ENCODE measurements at places on chromosomes 3 and 15.
A peak's percentile ranks its signal among the peaks of the same experiment; 100 is the strongest.

DNA sequence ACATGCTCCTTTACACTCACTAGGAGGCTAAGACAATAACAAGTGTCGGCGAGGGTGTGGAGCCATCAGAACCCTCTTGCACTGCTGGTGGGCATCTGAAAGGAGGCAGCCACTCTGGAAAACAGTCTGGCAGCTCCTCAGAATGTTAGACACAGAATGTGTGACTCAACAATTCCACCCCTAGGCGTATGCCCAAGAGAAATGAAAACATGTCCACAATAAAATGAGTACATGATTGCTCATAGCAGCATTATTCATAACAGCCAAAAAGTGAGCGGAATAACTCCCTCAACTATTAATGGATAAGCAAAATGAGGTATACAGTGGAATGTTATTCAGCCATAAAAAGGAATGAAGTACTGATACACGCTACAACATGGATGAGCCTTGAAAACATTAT is 57.8 kb downstream of the WNT7A start:
- no peak for DNase-seq

DNA sequence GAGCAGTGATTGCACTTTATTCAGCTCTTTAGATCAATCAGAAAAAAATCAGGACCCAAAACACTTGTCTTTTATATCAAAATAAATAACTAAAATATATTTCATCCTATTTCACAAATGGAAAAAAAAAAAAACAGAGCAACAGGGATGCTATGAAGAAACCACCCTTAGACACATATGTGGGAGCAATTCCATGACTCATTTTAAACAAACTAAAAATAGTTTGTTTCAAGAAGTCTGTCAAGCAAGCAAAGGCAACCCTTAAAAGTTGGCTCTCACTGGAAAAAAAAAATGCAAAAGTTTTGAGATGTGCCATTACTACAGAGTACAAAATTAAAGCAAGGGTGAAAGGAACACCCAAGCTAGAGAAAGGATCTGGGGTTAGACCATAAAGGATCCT is 5.7 kb downstream of the ATP13A3 start:
- peak; percentile 32 for DNase-seq

DNA sequence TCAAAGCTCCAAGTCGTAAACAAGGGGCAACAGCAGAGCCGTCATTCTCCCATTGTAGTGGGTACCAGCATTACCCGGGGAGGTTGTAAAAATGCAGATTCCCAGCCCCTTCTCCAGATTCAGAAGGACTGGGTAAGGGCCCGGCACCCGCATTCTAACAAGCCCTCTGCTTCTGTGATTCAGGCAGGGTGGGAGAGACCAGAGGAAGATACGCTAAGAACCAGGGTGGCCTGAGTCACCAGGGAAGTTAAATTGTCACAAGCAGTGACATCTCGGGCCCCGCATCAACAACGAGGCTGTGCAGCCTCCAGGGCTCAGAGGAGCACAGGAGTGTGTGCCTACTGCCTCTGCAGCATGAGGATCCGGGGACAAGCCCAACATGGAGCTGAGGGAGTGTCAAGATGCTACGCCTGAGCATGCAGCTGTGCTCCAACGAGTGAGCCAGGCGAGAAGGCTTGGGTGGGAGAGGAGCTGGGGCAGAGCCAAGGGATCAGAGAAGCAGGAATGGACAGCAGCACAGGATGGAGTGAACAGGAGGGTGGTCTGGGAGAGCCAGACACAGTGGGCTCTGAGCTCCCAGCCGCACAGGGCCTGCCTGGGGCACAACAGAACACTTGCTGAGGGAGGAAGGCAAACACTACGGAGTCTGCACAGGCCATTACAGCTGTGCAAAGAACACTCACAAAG is 68.5 kb downstream of the CPN2 start:
- DNase-seq = no peak

DNA sequence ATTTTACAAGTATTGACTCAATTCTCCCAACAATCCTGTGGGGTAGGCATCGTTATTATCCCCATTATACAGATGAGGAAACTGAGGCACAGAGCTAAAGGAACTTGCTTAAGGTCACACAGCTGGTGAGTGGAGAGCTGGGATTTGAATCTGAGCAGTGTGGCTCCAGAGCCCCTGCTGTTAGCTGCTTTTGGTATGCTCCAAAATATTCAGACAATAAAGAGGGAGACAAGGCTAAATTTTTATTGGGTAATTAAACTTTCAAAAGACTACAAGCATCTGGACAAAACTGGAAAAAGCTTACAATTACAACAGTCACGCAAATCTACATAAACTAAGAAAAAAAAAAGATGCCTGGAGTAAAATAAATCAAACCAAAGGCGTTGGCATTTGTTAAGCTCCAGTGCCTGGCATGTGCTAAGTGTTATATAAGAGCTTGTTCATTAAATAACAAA is 27.7 kb downstream of the CCDC13 start:
- no peak for DNase-seq

GRCh38 chr3:94082391-94082937 is 19.6 kb downstream of the NSUN3 start:
- no peak for DNase-seq

GRCh38 chr3:113654310-113654709 is 42.1 kb downstream of the USF3 start:
- DNase-seq = no peak

DNA sequence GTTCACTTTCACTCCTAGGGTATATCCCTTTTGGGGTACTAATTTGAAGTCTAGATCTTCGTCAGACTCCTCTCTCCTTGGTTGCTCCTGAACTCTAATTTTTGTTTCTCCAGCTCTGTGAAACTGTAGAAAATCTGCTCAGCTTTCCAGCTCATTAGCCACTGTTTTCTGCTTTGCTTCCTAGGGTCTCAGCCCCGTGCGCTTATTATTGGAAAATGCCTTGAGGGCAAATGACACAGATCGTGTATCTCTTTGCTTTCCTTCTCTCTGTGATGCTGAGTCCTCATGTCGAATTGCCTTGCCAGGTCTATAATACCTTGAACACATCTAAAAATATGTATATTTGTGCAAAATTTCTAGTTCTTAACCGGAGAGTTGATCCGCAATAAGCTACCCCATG is 731.1 kb downstream of the EDEM1 start:
- DNase-seq = no peak

- no peak for DNase-seq
Observed at GRCh38 chr3:113535898-113536297, 3.5 kb downstream of the SIDT1 start.

GRCh38 chr15:96234109-96234892 is 96.2 kb upstream of the NR2F2 start:
- no peak for DNase-seq

DNA sequence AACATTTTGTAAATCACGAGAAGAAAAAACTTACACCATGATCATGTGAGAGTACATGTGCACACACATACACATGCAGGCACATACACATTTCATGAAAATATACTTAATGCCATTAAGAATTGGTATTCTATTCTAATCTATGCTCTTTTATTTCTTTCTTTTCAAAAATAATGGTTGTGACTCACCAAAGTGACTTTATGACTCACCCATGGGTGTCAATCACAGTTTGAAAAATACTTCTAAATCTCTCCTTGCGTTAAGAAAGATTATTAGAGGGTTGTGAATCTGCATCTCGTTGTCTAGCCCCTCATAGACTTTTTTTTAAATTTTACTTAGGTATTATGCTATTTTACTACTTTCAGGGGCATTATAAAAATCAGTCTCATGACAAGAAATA is 254.2 kb downstream of the TUSC7 start:
- no peak for DNase-seq

DNA sequence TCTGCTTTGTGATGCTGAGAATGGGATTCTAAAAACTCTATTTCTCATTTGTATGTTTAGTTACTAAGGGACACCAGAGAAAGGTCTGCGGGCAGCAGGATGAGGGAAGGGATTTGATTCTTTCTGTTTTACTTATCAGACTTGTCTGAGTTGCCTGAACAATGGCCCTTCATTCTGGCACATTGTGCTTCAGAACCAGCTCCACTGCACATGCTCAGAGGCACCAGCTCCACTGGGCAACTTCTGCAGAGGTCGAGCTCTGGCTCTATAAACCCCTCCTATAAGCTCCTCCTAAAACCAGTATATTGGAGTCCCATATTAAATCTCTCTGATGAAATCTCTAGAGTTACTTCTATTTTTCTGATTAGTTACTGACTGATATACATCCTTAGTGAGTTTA is 453.2 kb upstream of the CDIN1 start:
- no peak for DNase-seq

DNA sequence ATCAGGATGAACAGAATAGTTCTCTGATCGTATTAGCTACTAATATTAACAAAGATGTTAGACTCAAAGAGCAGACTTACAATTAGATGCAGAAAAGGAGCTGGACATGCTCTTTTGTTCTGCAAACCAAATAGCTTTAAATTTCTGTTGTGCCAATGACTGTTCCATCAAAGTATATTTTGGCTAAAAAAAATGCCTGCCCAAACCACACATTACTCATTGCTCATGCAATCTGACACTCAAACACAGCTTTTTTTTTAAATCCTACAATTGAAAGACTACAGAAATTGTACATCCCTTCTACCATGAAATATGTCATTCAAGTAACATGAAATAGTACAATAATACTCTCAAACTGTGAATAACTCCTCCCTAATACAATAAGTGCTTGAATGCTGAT is 48.6 kb downstream of the SHOX2 start:
- no peak for DNase-seq

GRCh38 chr3:177351206-177351605 is 153.9 kb upstream of the TBL1XR1 start:
- no peak for DNase-seq

GRCh38 chr3:50950591-50950990 is 275.9 kb downstream of the DOCK3 start:
- DNase-seq = no peak

GRCh38 chr15:36996121-36996520 is 104.2 kb downstream of the MEIS2 start:
- DNase-seq = no peak

DNA sequence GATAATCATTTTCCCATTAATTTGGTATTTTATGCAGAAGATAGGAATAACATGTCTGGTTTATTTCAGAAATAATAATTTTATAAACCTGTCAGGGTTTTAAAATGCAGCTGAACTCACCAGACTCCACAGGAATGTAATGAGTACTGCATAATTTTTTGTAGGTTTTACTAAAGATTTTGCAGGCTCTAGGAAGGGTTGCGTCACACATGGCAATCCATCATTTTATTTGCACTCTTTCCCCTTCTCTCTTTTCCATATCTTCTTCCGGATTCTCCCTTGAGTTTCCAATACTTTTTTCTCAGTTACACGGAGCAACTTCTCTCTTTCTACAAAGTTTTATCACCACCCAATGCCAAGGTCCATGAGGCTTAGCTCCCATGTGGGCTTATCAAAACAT is 234.7 kb downstream of the NFKBIZ start:
- no peak for DNase-seq

DNA sequence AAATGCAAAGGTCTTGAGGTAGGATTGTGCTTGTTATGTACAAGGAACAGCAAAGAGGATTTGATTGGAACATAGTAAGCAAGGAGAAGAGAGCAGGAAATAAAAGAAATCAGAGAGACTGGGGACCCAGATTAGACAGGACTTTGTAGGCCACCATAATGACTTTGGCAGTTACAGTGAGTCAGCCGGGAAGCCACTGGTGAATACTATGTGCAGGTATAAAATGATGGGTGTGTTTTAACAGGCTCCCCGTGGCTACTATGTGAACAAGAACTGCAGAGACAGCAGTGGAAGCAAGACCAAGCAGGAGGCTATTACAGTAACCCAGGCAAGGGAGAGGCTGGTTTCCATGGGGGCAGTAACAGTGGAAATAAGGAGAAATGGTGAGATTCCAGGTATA is 55.2 kb downstream of the NPTN start:
- no peak for DNase-seq

DNA sequence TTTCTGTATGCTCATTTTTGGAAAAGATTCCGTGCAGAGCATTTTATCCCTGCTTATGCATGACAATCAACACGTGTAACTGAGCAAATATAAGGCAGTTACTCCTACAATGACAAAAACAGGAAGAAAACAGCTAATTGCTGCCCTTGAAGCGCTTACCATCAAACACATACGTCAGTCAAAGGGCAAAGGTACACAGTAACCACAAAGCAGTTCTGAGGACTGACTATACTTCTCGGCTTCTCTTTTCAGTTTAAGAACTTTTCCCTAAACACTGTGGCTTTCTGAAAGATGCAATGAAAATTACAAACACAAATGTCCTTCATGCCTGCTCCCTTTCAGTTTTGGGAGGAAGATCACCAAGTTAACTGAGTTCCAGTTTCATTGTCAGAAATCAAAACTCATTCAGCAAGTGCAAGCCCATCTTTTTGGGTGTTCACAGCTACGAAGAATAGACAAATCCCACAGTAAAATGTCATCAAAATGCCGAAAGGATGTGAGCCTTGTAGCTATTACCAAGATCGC is 602.8 kb downstream of the FOXP1 start:
- DNase-seq = no peak

DNA sequence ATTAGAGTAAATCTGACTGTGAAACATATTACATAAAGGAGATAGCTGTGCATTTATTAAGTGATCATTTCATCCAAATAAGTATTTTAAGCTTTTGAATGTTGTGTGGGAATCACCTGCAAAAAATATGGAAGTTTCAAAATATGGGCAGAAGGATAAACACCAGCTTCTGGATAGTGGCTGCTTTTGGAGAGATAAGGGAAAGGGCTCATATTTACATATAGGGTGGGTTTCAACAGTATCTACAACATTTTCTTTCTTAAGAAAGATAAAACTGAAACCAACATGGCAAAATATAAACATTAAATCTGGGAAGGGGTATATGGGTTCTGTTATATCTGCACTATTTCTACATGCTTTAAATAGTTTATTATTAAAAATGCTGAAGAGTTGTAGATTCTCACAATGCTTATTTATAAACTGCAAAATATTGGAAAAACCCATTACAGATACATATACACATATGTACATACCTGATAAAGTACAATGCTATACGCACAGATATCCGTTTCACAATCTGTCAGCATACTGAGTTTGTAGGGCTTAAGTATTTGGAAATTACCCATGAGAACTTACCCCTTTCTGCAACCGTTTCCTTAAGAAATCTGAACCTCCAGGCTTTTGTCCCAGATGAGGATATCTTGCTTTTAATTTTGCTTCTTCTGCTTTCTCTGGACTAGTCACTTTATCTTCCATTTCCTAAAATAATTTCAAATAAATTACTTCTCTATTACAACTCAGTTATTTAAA is 12.1 kb downstream of the ARPP19 start:
- no peak for DNase-seq

Measured in kidney glomerular epithelial cell (primary cell).